KG1 (cell line): ENCODE measurements at places on chromosomes 16 and 17.

- DNase-seq, result no peak
Measured at GRCh38 chr17:15436473-15437302, 30.7 kb downstream of the CDRT4 start.

DNA sequence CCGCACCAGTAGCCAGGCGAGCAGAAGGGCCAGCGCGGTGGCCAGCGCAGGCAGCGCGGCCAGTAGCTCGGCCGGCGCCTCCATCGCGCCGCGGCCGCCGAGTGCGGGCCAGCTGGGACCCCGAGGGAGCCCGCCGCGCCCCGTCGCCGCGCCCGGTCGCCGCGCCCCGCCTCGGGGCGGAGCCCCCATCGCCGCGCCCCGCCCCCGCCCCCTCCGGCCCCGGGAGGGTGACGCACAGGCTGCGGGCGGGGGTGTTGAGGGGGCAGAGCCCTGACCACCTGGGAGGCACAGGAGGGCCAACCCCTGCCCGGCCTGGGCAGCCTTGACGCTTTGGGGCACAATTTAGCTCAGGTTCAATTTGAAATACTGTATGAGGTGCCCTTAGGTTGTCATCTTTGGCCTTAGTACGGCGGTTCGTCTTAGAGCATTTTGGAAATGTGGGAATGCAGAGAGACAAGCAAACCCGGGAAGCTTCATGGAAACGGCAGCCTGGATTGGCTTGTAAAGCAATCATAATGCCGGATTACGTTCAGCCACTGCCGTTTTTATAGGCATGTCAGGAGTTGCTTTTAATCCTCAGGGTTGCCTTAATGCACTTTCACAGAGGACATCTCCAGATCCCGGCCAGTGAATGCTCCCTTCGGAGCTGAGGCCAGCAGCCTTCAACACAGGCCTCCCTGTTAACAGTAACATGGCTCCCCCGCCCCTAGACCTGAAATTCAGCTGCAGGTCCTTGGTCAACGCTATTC lies at the start of gene MXRA7:
MXRA7 (minus strand) TSS at position 103 of the 749 bp plus-strand sequence; CDS start at position 84, 19 bp downstream.
- DNase-seq, result no peak

DNA sequence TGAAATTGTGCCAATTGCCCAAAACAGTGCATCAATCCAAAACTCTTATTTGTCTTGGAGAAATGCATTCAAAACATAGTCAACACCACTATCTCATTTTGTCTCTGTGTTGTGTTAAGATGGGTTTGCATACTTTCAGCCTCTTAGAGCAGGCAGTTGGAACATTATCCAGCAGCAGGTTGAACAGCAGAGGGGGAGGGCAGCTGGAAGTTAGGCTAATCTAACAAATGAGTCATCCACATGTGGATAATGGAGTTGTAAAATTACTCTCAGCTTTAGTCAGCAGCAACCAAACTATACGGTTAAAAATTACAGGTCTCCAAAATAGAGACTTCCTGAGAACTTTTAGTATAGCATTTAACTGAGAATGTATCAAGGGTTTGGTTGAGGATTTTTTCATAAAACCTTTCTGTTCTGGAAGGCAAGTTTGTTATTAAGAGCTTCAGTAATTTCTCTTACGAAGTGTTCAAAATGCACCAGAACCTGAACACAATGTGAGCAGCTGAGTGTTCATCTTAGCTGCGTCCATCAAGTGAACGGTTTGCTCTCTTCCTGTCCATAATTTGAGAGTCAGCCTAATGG lies 46.3 kb downstream of the PRKCA start:
- no peak for DNase-seq

DNA sequence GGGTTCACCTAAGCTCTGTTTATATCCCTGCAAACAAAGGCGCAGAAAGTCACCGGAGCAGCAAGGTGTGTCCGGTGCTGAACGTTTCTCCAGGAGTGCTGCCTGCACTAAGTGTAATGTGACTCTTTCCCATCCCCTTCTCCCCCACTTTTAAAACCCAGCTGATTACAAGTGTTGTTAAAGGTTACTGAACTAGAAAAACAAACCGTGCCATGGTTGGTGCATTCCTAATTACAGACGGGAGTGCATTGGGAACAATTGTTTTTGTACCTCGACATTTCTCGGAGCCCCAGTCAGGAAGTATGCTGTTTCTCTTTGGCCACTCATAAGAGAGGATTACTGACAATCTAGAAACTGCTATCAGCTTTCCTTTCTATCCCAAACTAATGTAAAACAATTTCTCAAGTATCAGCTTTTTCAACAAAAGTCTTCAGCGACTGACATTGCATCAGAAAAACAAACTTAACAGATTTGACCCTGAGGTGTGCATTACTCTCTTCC lies 441.0 kb upstream of the SALL1 start:
- no peak for DNase-seq

DNA sequence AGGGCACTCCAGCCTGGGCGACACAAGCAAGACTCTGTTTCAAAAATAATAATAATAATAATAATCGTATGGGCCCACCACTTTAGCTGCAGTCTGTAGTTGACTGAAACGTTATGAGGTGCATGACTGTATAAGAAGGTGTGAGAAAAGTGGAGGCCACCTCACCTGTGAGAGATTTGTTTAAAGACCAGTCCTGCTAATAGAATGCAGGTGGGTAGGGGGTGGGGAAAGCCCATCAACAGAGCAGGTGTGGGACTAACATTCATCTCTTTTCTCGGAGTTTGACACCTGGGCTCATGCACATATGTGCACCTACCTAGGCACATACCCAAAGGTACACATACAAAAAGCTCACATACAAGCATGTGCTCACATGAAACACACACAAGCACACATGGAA lies 68.0 kb upstream of the TOB1 start:
- no peak for DNase-seq

- no peak for DNase-seq
Measured at GRCh38 chr16:78259873-78260272, 160.4 kb downstream of the WWOX start.

DNA sequence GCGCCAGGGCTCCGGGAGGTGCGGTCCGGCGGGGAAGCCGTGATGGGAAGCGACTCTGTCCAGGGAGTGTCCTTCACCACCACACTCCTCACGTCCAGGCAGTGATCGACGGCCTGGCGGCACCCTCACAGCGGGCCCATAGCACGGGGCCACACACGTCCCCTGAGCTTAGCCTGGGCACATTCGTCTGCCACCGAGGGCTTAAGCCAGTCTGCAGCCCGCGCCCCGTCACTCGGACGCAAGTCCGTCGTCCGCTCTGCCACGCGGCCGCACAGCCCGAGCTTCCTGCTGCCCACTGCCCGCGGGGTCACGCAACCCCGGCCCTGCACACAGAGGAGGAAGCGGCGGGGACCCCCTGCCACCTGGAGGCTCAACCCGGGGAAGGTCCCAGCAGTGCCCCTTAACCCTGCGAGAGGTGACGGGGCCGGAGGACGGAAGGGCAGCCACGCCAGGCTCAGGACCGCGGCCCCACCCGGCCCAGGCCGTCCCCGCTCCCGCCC lies 3.0 kb upstream of the TBX2 start:
- no peak for DNase-seq

GRCh38 chr17:50663812-50664374 lies 29.2 kb downstream of the ABCC3 start:
- DNase-seq, result no peak

- no peak for DNase-seq
Measured at GRCh38 chr16:57800200-57801097, 1.8 kb downstream of the KIFC3 start.

DNA sequence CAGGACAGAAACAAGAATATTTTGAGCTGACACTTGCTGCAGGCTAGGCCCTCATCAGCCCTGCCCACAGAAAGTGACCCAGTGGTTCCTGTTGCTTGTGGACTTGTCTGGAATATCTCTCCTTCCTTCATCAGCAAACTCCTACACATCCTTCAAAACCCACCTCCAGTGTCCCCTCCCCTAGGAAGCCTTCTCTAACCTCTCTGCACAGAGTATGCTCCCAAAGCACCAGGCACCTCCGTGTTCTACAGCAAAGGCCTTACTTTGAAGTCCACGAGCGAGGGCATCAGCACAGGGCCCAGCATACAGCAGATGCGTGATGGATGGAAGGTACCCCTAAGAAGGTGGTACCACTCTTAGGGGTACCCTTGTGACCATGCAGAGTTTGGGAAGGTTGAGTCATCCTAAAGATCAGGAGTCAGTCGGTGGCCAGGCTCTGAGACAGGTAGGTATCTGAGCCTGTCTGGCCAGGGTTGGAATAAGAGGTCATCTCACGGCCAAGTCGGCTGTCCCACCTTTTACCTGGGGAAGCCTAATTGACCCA lies 2.0 kb downstream of the CCDC102A start:
- no peak for DNase-seq

DNA sequence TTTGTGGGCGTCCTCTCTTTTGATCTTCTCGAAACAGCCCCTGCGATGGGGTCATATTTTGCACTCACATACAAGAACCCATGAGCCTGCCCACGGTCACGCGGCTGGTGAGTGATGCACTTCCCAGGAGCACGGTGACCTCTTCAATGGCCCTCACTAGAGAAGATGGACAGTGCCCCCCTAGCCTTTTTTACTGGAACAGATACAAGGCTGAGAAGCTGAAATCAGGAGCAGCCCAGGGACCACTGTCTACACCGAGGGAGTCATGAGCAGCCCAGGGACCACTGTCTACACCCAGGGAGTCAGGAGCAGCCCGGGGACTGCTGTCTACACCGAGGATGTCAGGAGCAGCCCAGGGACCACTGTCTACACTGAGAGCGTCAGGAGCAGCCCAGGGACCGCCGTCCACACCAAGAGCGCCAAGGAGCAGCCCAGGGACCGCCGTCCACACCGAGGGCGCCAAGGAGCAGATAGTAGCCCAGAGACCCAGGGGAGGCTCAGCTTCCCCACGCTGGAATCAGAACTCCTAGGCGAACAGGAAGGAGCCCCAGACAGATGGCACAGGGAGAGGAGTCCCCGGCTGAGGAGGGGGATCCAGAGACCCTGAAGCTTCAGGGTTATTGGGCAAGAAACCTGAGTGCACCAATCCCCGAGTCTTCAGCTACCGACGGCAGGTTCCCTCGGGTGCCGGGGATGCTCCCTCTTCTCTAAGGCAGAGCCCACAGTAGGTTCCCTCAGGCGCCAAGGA lies 23.7 kb downstream of the ACSF3 start:
- no peak for DNase-seq

GRCh38 chr17:30291543-30292285 lies at the start of gene BLMH:
TSS of gene BLMH (minus strand) at chr17:30291944. CDS start at chr17:30291819, 125 bp downstream.
- peak; percentile 54 for DNase-seq

DNA sequence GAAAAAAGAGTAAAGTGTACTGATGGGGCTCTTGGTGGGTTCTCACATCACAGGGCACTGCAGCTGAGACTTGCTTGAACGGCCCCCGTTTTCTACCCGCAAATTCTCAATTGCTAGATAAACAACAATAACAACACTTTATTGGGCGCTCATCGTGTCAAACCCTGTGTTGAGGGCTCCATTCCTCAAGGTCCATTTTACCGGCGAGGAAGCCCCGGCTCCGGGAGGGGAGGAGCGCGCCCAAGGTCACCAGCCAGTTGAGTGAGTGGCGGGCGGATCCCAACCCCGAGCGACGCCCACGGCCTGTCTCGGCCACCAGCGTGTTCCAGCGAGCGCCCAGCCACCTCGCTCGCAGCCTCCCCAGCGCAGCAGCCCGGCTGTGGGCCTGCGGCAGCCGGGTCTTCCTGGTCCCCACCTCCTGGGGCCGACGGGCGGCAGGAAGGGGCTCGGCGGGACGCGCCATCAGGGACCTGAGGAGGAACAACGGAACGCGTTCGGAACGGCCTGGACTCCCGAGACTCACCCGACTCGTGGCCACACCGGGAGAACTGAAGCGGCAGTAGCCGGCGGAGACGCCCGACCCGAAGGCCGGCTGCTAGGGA lies 373 bp downstream of the CMC2 start:
- DNase-seq, result peak; percentile 43

DNA sequence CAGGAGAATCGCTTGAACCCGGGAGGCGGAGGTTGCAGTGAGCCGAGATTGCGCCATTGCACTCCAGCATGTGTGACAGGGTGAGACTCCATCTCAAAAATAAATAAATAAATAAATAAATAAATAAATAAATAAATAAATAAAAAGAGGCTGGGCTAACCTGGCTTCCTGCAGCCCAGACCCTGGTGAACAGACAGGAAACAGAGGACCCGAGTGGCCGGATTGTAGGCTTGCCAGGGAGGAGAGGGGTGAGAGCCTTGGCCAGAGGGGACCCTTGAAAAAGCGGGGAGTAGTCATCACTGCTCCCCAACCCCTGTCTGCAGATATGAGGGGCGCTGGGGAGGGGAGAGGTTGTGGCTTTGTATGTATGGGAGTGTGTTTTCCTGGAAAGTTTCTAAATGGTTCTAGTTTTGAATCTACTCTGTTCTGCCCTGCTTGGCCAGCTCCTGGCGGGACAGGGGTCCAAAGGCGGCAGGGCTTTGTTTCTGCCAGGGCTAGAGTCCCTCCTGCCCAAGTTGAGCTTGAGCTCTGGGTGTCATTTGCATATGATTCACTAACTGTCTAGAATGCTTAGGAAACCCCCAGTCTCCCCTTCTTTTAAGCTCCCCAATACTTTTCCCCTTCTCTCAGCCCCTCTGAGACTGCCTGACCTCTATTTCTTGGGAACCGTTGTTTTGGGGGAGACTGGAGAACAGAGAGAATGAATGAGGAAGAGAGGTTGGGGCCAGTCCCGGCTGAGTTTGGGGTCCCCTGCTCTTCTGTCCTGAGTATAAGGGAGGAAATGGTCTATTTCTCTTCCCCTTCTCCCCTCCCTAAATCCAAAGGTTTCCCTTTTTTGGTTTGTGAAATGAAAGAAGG lies 16.4 kb downstream of the RARA start:
- DNase-seq, result no peak

DNA sequence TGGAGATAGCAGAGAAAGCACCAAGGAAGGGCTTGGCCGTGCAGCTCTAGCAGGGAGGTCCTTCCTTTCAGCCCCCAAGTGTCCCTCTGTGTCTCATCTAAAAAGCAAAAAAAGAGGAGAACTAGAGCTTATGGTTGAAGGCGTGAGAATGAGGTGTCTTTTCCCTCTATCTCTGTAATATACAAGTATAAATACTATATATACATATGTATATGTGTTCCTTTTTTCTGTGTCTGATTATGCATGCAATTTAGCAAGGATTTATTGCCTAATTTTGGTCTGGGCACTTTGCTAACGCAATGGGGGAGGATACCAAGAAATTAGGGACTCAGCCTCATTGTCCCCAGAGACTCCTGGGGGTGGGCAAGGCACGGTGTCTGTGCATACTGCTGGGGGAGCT lies 90.2 kb upstream of the CCL2 start:
- no peak for DNase-seq

GRCh38 chr17:65442250-65442649 lies 119.2 kb downstream of the AXIN2 start:
- DNase-seq, result no peak

DNA sequence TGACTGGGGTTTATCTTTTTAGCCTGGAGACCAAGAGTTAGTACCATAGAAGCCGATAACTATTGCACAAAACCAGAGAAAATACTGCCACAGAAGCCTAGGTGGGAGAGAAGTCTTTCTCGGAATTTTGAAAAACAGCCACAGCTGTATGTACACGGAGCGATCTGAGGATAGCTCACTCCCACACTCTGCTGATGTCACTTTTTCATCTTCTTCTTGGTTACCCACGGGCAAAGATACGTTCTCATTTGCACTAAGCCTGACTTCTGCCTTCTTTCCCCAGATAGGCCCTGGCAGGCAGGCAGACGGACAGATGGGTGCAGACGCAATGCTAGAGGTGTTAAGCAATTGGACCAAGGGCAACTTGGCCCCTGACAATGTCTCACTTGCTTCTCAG lies 9.1 kb upstream of the CBX4 start:
- DNase-seq, result no peak

- DNase-seq, result no peak
Measured at GRCh38 chr17:72416054-72416675, 295.3 kb downstream of the SOX9 start.

- no peak for DNase-seq
Measured at GRCh38 chr17:73646409-73647300, 2.4 kb upstream of the SDK2 start.
